Epithelial cell of esophagus (primary cell): ENCODE measurements at places on chromosomes 2 and 18.
A peak's percentile ranks its signal among the peaks of the same experiment; 100 is the strongest.

DNA sequence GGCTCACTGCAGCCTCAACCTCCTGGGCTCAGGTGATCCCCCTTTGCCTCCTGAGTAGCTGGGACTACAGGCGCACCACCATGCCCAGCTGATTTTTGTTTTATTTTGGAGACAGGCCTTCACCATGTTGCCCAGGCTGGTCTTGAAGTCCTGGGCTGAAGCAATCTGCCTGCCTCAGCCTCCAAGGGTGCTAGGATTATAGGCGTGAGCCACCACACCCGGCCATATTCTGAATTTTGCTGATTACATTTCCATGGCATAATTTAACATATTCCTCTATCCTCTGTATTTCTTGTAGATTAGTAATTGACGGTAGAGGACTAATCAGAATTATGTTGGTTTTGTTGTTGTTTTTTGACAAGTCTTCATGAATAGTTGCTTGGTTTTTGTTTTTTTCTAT, 50.6 kb downstream of the MEX3C start:
- DNase-seq, result no peak

DNA sequence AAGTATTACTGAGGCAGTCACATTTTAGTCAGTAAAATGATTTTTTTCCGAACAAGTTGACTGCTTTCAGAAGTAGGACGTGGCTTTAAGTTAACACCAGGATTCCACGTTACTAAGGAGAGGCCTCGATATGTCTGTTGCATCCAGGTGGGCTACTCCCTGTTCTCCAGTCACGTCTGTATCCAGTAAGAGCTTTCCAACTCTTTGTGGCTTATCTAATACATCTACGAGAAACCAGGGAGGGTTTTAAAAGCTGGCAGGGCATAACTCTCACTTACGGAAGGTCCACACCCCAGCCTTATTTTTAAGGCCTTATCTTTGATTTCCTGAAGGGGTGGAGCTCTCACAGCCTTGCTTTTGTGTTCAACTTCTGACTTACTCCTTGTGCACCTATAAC, 99.2 kb downstream of the SLC8A1 start:
- no peak for DNase-seq

DNA sequence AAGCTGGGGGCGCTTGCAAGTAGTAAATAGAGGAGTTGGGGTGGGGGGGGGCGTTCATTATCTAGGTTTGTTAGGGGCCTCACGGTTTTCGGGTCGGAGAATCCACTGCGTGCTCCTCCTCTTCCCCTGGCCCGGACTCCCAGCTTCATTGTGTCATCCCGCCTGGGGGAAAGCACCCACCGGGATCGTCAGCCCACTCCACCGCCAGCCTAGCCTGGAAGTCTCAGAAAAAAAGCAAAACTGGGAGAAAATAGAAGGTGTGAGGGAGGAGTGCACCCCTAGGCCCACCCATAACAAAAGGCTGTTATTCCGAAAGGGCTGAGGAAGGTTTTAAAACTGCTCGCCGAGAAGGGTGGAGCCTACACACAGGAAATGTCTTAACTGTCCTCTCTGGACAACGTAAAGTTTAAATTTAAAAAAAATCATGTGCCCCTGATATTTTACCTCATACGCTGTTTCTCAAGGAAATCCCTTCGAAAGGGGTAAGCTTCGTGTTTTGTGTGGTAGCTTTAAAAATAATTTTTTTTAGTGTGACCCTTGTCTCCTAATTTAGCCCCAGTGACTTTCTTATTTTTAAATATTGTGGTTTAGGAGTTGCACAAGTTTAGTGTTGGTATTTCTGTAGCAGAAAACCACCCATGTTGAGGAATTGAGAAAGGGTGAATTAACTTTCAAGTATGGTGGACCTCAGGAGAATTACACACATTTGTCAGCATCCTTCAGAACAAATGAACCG, 104.2 kb downstream of the SPTBN1 start:
- DNase-seq, result peak; percentile 59

DNA sequence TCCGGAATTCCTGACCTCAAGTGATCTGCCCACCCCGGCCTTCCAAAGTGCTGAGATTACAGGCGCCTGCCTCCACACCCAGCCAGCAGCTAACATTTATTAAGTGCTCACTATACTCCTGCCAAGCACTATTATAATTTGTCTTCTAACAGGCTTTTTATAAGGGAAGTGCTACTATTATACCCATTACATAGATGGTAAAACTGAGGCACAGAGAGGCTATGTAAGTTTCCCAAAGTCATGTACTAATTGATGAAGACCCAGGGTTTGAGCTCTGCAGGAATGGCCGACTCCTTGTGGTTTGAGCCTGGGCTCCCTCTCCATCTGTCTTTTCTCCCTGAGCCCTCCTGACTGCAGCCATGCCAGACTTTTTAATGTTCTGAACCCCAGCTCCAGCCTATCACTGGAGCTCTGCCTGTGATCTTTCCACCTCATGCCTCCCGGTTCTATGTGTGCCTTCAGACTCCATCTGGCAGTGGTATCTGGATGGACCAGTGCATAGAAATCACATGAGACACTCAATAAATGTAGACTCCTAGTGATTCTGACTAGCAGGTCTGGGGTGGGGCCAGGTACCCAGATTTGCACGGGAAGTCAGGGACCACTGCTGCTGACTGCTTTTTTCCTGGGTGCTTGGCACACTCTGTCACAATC, 197.1 kb downstream of the NEDD4L start:
- no peak for DNase-seq

DNA sequence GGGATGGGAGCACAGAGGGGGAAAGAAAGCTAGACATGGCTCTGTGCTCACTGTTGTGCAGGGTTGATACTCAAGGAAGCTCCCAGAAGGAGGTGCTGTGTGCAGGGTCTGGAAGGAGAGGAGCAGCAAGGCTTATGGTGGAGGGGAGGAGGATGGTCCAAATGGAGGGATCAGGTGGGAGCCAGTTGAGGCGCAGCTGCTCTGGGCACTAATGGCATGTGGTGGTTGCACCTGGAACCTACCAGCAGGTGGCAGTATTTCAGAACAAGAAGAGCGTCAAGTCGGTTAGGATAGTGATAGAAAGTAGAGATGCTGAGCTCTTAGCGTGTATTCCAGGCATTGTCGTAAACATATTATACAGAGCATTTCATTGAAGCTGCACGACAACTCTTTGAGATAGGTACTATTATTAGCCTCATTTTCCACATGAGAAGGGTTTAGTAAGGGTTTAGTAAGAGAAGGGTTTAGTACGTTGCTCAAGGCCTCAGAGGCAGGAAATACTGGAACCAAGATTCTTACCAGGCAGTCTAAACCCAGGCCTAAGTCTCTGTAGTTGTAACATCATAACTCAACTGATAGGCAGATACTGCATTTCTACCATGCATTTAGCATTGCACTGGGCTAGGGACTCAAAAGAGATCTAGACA, 223.7 kb downstream of the CYP26B1 start:
- DNase-seq, result peak; percentile 80

DNA sequence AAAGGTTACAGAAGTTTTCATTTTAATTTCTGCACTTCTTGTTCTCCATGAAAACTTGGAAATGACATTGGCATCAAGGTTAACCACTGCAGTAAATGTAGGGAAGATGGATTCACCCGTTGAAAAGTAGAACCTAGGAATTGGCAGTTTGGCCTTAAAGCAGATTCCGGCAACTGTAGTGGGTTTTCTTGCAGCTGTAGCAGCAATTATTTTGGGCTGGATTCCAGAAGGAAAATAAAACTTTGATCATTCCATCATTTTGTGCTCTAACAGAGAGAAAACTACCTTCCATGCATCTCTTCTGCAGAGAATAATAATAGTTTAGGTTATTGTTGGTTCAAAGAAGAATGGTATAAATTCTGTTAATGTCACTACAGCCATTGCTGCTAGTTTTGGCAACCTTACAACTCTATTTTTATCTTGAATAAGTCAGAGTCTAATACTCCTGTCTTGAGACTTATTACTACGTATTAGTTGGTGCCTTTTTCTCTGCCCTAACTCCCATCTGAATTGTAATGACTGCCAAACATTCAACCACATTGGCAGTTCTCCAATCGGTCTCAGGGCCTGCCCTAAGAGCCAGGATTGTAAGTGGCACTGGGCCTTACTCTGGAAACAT, 178.1 kb upstream of the PIEZO2 start:
- no peak for DNase-seq

DNA sequence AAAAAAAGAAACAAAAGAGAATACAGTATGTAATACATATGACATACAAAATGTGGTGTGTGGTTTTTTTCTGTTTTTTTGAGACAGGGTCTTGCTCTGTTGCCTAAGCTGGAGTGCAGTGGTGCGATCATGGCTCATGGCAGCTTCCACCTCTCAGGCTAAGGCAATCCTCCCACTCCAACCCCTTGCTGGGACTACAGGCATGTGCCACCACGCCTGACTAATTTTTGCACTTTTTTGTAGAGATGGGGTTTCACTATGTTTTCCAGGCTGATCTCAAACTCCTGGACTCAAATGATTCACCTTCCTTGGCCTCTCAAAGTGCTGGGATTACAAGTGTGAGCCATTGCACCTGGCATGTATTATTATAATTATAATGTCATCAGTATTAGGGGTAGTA, 38.9 kb downstream of the DHX57 start:
- peak; percentile 9 for DNase-seq

GRCh38 chr2:128450211-128451024, 131.8 kb upstream of the HS6ST1 start:
- no peak for DNase-seq

DNA sequence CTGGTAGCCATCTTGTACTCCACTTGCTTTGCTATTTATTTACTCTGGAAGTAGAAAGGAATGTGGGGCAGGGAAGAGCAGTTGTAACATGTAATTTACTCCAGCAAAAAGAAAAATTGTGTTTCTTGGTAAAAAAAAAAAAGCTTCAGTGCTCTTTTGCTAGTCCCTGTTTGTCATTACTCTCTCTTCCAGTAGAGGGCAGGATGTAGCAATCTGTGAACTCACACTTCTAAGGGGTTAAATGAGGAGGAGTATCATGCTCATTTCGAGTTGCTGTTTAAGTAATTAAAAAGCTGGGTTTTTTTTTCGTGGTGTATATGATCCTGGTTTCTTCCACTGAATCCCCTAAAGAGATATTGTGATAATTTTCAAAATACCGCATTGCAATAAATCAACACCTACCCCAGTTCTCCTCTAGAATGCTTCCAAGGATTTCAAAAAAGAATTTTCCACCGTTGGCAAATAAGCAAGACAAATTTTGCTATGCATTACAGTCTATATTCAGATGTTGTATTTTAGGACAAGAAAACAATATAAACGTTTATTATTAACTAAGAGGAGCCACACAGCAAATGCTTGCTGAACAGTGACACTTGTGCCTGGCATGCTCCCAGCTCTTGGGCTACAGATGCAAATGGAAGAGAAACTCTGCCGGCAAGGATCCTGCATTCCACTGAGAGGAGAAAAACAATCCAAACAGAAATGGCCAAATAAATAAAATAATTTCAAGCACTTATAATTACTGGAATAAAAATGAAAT, 261.6 kb downstream of the ASXL3 start:
- DNase-seq, result peak; percentile 70

DNA sequence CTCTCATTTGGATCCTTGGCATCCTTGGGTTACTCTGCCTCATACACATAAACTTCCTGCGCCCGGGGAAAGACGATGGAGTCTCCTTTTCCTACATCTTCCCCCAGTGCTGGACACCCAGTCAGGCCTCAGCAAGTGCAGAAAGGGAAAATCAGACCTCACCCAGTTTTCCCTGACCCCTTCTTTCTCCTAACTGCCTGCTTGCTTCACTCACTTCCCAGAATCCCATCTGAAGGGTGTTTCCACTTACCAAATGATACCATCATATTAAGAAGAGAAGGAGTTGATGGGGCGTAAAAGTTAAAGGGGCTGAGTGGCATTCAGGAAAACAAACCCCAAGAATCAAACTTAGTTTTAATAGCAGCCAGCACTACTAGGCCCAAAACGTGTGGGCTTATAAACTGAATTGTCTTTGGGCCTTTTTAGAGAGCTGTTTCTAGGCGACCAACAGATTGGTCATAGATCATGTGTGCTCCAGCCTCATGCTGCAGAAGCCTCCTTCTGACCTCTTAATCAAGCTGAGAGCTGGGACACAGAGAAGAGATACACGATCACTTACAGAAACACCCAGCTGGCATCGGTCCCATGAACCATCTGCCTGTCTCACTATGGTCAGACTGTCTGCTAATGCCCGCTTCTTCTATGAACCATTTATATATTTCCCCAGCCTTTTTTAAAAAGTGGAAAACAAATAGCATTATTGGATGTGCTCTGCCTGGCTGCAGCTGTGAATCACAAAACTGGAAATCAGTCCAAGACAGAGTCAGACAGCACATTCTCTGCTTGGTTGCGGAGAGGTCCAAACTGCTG, 165.7 kb upstream of the SLC14A2 start:
- DNase-seq, result no peak

DNA sequence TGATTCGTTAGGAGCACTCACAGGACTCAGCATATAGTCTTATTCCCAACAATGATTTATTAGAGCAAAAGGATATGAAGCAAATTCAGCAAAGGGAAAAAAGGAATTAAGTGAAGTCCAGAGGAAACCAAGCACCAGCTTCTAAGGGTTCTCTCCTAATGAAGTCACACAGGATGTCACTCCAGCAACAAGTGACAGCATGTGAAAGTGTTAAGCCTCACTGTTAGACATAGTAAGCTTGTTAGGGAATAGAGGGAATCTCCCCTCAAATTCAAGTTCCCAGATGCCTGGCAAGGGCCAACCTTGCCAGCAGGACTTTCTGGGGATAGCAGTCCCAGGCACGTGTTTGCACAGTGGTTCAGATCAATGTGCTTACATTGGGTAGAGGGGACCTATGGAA, 4.4 kb upstream of the SLC30A6 start:
- no peak for DNase-seq

DNA sequence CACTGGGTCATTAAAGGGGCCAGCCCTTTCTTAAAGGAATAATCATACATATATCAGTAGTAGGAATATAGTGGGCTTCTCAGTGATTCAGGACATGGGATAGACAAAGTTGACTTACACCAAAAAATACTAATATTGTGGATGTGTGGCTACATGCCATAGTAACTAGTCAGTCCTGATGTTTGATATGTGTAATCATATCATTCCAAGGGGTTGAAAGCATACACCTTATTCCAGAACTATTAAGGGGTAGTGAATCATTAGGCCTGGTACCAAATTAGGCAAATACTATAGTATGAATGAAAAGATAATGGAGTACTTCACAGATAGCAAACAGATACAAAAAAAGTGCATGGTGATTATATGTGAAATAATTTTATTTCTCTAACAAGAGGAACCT, 814.9 kb upstream of the NRXN1 start:
- DNase-seq, result peak; percentile 25

GRCh38 chr2:160252278-160252887, 52.3 kb upstream of the ITGB6 start:
- peak; percentile 54 for DNase-seq

DNA sequence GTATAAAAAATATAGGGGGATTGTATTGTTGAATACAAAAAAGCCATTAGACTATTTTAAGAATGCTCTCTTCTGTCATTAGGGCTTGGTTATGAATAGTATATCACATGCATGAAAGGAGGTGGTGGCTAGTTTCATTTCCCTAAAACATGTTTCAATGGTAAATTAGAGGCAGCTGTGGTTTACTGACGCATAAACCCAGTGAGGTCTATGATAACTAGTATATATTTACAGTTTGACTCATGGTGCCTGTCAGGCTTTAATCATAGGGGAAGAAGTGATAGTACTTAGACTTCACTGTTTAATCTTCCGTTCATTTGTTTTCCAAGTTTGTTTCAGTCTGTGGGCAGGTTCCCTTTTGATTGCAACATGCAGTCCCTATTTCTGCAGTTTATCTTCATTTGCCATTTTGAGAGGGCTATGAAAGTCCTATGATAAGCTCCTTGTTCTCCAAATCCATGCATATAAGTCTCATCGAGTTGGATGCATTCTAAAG, 55.1 kb upstream of the MAP4K3 start:
- peak; percentile 96 for DNase-seq

- no peak for DNase-seq
Measured at GRCh38 chr2:19731037-19731436, 170.7 kb downstream of the TTC32 start.

GRCh38 chr2:238458651-238459050, 31.9 kb downstream of the ASB1 start:
- no peak for DNase-seq
